ENCODE measurements at places on chromosomes 5 and 9.

DNA sequence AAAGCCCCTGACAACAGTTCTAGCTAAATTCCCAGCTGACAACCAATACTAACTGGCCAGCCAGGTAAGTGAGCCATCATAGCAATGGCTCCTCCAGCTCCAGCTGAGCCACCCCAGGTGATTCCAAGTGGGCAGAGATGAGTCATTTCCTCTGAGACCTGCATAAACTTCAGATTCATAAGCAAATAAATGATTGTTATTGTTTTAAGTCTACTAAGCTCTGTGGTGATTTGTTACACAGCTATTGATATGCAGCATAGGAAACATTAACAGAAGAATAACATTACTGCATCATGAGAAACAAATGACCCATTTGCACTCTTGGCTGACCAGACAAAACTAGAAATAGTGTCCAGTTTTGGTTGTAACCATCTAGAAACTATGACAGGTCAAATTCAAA is 60.3 kb downstream of the TTC39B start:
- peaks cover 28% of the 10 kb centered on the region for H3K4me1 ChIP-seq
- peaks cover 7% of the 10 kb centered on the region for H3K36me3 ChIP-seq
- H3K27me3 ChIP-seq, result no peaks in the 10 kb centered on the region
- H3K4me3 ChIP-seq, result no peak overlapping the region

GRCh38 chr5:107610798-107611197 is 59.9 kb downstream of the EFNA5 start:
- no peaks in the 10 kb centered on the region for H3K4me1 ChIP-seq
- no peaks in the 10 kb centered on the region for H3K36me3 ChIP-seq
- DNase-seq, result no peak
- H3K4me3 ChIP-seq, result no peak overlapping the region

- DNase-seq, result no peak
- H3K4me1 ChIP-seq, result peaks cover 2% of the 10 kb centered on the region
- no peaks in the 10 kb centered on the region for H3K36me3 ChIP-seq
- no peaks in the 10 kb centered on the region for H3K27me3 ChIP-seq
- no peak overlapping the region for H3K27ac ChIP-seq
These were observed 168.2 kb downstream of the ARHGAP26 start for GRCh38 chr5:142938266-142938880.

DNA sequence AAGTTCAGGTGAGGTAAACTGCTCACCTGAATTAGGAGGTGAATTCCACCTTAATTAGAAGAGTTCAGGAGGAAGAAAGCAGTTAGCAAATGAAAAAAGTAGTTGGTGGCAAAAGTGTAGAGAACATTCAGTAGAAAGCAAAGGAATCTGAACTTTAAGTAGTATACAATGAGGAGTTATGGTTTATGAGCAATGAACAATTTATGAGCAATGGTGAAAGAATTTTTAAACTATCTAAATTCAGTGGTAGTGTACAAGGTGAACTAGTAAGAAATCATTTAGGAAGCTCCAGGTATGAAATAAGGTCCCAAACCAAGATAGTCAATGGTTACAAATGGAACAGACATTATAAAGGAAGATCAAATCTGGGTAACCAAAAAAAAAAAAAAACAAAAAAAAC is 3.1 kb downstream of the CETN3 start:
- H3K27ac ChIP-seq, result no peak overlapping the region
- no peaks in the 10 kb centered on the region for H3K27me3 ChIP-seq
- no peak for DNase-seq
- peaks cover 18% of the 10 kb centered on the region for H3K4me1 ChIP-seq
- H3K4me3 ChIP-seq, result no peak overlapping the region

- no peaks in the 10 kb centered on the region for H3K27me3 ChIP-seq
- DNase-seq, result no peak
- no peaks in the 10 kb centered on the region for H3K4me1 ChIP-seq
- no peak overlapping the region for H3K4me3 ChIP-seq
- H3K36me3 ChIP-seq, result no peaks in the 10 kb centered on the region
These were observed 73.7 kb upstream of the FST start for GRCh38 chr5:53406630-53407316.

DNA sequence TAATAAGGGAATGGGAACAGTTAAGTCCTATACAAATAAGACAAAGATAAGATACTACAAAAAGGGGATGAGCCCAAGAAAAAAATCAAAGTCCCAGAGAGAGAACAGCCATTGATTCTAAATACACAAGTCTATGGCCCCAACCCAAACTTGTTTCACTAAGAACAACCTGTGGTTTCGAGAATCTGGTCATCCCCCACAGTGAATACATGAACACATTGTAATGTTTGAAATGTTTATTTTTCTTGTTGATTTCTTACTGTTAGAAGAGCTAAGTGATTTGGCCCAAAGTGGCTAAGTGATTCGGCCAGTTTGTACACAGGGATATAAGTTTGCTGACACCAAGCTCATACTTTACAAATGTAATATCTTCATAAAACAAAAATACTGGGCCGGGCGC is 3.3 kb upstream of the ABCA1 start:
- no peak overlapping the region for H3K4me3 ChIP-seq
- peaks cover 2% of the 10 kb centered on the region for H3K36me3 ChIP-seq
- peaks cover 5% of the 10 kb centered on the region for H3K27me3 ChIP-seq
- H3K27ac ChIP-seq, result peak overlapping the region; percentile 51
- peaks cover 20% of the 10 kb centered on the region for H3K4me1 ChIP-seq

DNA sequence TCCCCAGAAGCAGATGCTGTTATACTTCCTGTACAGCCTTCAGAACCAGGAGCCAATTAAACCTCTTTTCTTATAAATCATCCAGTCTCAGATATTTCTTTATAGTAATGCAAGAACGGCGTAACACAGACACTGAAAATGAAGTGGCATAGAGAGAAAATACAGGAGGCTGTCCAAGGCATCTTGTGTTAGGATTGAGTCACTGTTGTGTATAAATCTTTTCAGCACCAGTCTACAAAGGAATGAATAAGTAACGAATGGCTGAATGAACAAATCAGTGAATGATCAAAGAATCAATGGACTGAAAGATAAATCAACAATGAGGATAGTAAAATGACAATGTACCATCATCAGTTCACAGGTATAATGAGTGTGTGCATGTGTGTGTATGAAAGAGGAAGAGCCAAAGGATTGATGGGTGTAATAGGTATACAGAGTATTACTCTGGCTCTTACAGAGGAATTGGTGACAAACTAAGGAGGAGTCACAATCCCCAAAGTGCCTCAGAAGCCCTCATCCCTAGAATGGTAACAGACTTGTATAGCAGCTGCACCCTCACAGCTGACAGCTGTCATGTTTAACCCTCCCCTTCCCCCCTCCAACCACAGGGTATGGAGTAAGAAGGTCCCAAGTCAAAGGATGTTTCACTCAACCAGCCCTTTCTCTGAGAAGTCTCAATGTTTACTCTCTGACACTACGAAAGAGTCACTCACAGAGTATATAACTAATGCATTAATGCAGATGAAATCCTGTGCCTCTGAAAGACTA is 29.8 kb upstream of the MIER3 start:
- no peak overlapping the region for H3K4me3 ChIP-seq
- DNase-seq, result no peak
- peaks cover 3% of the 10 kb centered on the region for H3K4me1 ChIP-seq
- no peak overlapping the region for H3K27ac ChIP-seq
- peaks cover 2% of the 10 kb centered on the region for H3K36me3 ChIP-seq
- peaks cover 13% of the 10 kb centered on the region for H3K27me3 ChIP-seq

- H3K4me3 ChIP-seq, result no peak overlapping the region
- no peaks in the 10 kb centered on the region for H3K27me3 ChIP-seq
- no peak for DNase-seq
- no peaks in the 10 kb centered on the region for H3K36me3 ChIP-seq
- no peak overlapping the region for H3K27ac ChIP-seq
These were observed 38.6 kb downstream of the MRPS30 start for GRCh38 chr5:44847206-44847852.

GRCh38 chr9:127569886-127570401 is 42.1 kb upstream of the STXBP1 start:
- H3K27me3 ChIP-seq, result no peaks in the 10 kb centered on the region
- H3K27ac ChIP-seq, result peak overlapping the region; percentile 87
- peak overlapping the region; percentile 92 for H3K4me3 ChIP-seq

- no peak for DNase-seq
- H3K27ac ChIP-seq, result no peak overlapping the region
- H3K4me1 ChIP-seq, result no peaks in the 10 kb centered on the region
- H3K4me3 ChIP-seq, result no peak overlapping the region
- H3K36me3 ChIP-seq, result no peaks in the 10 kb centered on the region
- H3K27me3 ChIP-seq, result no peaks in the 10 kb centered on the region
These were observed 165.3 kb upstream of the FBXL7 start for GRCh38 chr5:15334551-15335266.

GRCh38 chr5:43121913-43122484 is 1.3 kb downstream of the ZNF131 start:
- no peak for DNase-seq
- H3K36me3 ChIP-seq, result peaks cover 5% of the 10 kb centered on the region
- H3K4me3 ChIP-seq, result peak overlapping the region; percentile 99
- H3K27ac ChIP-seq, result peak overlapping the region; percentile 98

GRCh38 chr5:56746553-56747339 is 68.6 kb upstream of the MAP3K1 start:
- H3K27ac ChIP-seq, result no peak overlapping the region
- DNase-seq, result no peak
- no peak overlapping the region for H3K4me3 ChIP-seq

DNA sequence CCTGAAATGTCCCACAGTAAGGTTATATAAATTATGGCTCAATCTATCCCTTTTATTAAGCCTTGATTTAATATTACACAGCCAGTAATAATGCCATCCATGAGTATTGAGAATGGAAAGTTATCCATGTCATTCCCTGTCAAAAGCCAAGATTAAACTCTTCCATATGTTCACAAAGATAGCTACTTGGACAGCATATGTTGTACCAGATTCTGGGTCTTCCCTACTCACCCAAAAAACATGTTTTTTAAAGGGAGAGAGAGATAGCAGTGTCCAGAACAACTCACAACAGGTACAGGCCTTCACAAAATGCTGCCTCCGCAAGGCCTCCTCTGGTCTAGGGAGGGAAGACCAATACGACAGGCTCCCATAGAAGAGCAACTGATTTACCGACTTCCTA is 15.4 kb downstream of the CDK5RAP2 start:
- no peak for DNase-seq
- H3K36me3 ChIP-seq, result peaks cover 27% of the 10 kb centered on the region
- peaks cover 34% of the 10 kb centered on the region for H3K4me1 ChIP-seq
- H3K4me3 ChIP-seq, result no peak overlapping the region
- H3K27me3 ChIP-seq, result no peaks in the 10 kb centered on the region

GRCh38 chr9:126301985-126302603 is 24.5 kb upstream of the MVB12B start:
- DNase-seq, result no peak
- H3K4me1 ChIP-seq, result peaks cover 8% of the 10 kb centered on the region
- H3K27ac ChIP-seq, result no peak overlapping the region
- H3K4me3 ChIP-seq, result no peak overlapping the region
- no peaks in the 10 kb centered on the region for H3K36me3 ChIP-seq
- peaks cover 20% of the 10 kb centered on the region for H3K27me3 ChIP-seq

DNA sequence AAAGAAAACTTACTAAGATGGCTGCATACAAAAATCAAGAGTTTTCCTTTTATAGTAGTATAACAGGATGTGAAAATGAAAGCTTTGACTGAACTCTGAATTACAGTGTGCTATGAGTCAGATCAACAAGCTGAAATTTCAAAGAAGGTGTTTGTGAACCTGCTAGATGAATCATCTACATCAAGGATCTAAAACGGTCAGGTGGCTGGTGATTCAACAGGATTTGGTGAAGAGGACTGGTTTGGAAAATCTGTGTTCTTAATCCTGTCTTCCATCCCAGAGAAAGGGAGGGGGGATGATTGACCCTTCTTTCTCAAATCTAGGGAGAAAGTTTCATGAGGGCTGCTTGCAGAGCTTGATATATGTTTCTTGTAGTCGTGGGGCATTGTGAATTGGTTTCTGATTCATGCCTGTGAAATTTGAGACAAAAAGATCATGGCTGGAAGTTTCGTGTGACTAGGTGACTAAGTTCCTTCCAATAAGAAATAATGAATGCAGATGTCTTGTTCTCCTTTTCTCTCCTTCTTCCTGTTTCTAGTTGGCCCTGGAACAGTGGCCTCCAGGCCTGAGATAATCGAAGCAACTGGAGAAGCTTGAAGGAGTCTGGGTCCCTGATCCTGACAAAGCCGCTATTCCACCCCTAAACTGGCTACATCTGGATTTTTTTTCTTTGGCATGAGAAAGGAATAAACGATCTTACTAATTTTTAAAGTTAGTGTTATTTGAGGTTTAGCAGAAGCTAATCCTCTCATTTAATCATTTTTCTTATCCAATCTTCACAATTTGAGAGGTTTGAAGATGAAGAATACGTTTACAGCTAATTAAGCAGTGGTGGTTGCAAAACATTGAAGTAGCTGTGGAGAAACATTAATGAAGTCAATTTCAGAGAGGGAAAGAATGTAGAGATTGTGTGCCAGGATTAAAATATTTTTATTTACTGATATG is 67.2 kb downstream of the MRPS30 start:
- H3K27me3 ChIP-seq, result no peaks in the 10 kb centered on the region
- peak overlapping the region; percentile 27 for H3K27ac ChIP-seq
- H3K4me3 ChIP-seq, result no peak overlapping the region

- H3K4me3 ChIP-seq, result no peak overlapping the region
- no peak for DNase-seq
- no peaks in the 10 kb centered on the region for H3K27me3 ChIP-seq
- H3K4me1 ChIP-seq, result no peaks in the 10 kb centered on the region
These were observed 441.1 kb downstream of the EBF1 start for GRCh38 chr5:158658446-158659230.

DNA sequence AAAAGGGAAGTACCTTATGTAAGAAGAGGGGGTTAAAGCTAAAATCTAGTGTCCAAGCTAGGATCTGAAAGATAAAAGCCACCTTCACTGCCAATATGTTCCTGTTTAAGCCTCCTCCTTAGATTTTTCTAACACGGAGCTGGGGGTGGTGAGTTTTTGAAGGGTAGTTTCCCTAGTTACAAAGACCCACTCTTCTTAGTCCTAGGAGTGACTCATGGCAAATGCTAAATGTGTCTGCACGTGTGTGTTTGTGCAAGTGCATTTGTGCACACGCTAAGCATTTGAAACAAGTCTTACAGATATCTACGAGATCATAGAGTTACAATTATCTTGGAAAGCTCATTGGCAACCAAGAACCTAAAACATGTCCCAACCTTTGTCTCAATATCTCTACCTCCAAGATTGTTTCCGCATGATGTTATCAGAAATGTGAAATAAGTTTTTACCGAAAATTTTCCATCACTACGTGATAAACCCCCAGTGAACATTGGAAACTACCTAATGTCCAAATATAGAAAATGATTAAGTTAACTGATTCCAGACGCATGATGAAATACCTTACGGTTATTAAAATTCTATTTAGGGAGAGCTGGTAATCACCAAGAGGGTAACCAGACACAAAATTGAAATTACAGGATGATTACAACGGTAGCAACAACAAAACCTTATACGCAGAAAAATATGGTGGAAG is 78.0 kb upstream of the HRH2 start:
- H3K36me3 ChIP-seq, result no peaks in the 10 kb centered on the region
- no peak for DNase-seq
- no peaks in the 10 kb centered on the region for H3K4me1 ChIP-seq
- no peak overlapping the region for H3K4me3 ChIP-seq

- H3K4me3 ChIP-seq, result no peak overlapping the region
- no peak overlapping the region for H3K27ac ChIP-seq
- H3K4me1 ChIP-seq, result peaks cover 6% of the 10 kb centered on the region
- no peaks in the 10 kb centered on the region for H3K27me3 ChIP-seq
- no peaks in the 10 kb centered on the region for H3K36me3 ChIP-seq
- no peak for DNase-seq
These were observed 135.0 kb downstream of the STK32A start for GRCh38 chr5:147369742-147370374.
